ENCODE measurements at places on chromosomes 1 and 21.

GRCh38 chr1:77095236-77095635, 124.0 kb downstream of the PIGK start:
- no peak for DNase-seq

- DNase-seq: peak; percentile 35
Observed at GRCh38 chr1:61083013-61083806, 849 bp downstream of the NFIA start.

DNA sequence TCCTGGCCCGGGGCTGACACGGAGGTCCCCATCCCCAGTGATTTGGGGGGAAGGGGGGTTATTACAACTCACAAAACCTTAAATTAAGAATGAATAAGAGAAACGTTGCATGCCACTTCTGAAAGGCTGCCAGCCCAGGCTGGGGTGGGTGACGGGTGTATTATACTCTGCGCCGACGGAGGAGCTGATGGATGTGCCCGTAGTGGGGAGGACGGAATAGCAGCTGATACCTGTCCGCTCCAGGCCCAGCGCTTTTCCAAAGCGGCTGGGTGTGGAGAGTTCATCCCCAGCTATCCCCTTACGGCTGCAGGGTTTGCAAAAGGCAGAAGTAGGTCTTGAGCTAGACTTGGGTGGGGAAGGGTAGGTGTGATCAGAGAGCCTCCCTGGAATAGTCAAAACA, 63.8 kb upstream of the CASZ1 start:
- DNase-seq: no peak

DNA sequence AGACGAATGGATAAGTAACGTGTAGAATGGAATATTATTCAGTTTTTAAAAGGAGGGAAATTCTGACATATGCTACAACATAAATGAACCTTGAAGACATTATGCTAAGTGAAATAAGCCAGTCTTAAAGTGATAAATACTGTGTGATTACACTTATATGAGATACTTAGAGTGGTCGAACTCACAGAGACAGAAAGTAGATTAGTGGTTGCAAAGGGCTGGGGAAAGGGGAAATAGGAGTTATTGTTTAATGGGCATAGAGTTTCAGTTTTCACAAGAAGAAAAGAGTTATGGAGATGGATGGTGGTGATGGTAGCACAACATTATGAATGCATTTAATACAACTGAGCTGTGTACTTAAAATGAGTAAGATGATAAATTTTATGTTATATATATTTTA, 14.7 kb upstream of the AHCYL1 start:
- no peak for DNase-seq
